Activated T-cell treated with anti-CD3 and anti-CD28 coated beads, Interleukin-2, amount 50 U/mL, for 24 hours (primary cell): ENCODE measurements at places on chromosomes 6 and 20.

DNA sequence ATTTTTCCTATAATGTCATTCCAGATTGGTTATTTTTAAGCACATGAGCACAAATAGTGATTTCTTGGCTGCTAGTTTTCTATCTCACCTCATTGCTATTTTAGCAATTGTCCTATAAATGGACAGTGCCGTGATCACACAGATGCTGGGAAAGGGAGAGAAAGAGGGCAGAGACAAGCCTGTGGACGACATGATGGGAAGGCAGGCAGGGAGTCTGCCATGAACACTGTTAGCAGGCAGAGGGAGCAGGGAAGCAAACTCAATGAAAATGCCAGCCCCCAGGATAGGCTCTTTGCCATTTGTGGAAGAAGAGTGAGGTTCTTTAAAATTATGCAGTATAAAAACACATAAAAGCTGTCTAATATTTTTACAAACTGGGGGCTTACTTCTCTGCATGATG is 96.8 kb downstream of the ADTRP start:
- no peak for DNase-seq

- no peak for DNase-seq
Measured at GRCh38 chr20:37878835-37879599, 23.9 kb upstream of the VSTM2L start.

DNA sequence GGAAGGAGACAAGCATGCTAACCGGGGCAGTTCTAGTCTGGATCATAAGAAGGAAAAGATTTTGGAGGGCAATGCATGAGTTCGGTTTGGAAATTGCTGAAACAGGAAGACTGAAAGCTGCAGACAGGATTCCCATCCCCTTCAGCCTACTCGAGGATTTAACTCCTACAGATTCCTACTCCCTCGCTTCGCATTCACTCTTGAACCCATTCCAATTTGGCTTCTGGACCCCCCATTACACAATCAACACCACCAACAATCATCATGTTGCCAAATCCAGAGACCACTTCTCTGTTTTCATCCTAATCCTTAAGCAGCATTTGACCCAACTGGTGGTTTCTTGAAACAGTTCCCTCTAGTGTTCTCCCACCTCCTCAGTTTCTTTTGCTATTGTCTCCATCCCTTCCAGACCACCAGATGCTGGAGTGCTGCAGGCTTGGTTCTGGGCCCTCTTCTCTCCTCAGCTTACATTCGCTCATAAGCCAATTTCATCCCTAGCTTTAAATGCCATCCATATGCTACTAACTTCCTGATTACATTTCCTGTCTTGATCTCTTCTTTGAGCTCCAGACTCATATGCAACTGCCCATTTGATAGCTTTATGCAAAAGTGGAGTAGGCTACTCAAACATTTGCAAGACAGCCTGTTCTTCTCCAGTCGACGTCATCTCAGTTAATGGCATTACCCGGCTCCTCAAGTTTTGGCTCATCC is 66.5 kb downstream of the DTNBP1 start:
- DNase-seq: no peak

- no peak for DNase-seq
Measured at GRCh38 chr6:150730801-150731457, 131.2 kb downstream of the PLEKHG1 start.

DNA sequence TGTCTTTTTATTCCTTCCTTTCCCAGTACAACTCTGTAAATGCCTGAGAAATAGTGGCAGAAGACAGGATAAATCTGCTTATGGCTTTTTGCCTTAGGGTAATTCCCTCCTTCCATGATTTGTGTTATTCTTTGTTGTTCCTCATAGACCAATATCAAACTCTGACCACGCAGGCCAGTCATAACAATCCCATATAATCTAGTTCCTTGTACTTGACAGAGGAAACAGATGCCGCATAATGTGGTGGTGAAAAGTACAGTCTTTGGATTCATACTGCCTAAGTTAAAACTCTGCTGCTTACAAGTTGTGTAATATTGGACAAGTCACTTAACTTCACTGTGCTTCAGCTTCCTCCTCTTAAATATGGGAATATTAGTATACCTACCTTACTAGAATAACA is 8.2 kb upstream of the BAG2 start:
- DNase-seq: no peak

GRCh38 chr20:1286267-1287024 is 20.4 kb downstream of the SNPH start:
- DNase-seq: no peak

DNA sequence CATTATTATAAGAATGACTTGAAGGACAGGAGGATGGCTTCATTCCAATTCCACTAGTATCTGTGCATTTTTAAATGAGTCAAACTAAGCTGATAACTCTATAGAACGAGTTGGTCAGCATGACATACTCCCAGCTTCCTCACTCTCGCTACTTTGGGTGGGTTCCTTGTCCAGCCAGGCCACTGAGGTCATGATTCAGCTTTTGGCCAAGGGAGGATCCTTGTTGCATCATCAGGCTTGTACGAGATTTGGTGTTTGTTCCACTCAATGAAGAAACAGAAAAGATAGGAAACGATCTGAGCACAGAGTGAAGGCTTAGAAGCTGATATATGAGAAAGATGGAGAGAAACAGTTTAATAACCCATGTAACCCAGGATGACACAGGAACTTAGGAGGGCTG is 19.8 kb downstream of the NEDD9 start:
- DNase-seq: no peak

- peak; percentile 52 for DNase-seq
Measured at GRCh38 chr6:41976794-41977484, 35.3 kb upstream of the CCND3 start.

DNA sequence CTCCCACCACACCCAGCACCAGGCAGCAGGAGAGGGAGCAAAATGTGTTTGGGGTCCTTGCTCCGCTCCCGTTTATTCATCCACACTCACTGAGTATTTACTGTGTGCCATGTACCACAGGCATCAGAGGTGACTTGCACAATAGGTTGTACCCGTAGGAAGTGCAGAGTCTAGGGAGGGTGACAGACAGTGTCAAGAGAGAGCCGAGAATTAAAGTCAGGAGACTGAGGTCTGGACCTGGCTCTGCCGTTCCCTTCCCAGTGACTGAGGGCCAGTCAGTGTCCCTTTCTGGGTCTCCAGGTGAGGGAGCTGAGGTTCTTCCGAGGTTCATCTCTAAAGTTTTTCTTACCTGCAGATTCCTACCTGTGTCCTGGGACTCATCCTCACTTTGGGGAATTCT is 22.3 kb downstream of the TTBK1 start:
- no peak for DNase-seq

- peak; percentile 65 for DNase-seq
Measured at GRCh38 chr20:63574156-63574828, at the start of gene HELZ2. TSS of gene HELZ2 (minus strand) at chr20:63574239. CDS start at chr20:63572385, 1,854 bp downstream.

GRCh38 chr20:56634307-56634706 is 5.2 kb downstream of the TFAP2C start:
- DNase-seq: no peak

- DNase-seq: no peak
Measured at GRCh38 chr6:79810185-79810705, 137.1 kb downstream of the ELOVL4 start.
